ENCODE measurements at places on chromosomes 3 and 15.
A peak's percentile ranks its signal among the peaks of the same experiment; 100 is the strongest.

DNA sequence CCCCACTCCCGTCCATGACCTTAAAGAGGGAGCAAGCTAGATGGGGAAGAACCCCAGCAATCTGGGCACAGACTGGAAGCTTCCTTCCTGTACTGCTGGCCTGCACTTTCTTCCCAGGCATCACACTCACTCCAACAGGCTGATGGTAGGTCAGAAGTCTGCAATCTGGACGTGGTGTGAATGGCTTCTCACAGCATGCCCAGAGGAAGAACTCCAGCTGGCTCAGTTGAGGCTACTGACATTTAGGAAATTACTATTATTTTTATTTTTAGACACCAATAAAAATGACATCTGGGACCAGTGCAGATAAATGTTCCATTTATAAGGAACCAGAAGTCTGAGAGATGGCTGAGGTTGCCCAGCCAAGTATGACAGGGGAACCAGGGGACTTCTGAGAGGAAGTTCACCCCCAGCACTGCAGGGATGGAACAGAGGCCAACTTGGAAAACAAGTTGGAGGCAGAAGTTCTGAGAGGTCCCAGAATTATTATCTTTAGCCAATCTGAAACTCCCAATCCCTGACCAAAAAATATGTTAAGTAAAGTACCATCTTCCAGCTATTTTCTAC lies 163.8 kb upstream of the CTNNB1 start:
- no peak for DNase-seq

DNA sequence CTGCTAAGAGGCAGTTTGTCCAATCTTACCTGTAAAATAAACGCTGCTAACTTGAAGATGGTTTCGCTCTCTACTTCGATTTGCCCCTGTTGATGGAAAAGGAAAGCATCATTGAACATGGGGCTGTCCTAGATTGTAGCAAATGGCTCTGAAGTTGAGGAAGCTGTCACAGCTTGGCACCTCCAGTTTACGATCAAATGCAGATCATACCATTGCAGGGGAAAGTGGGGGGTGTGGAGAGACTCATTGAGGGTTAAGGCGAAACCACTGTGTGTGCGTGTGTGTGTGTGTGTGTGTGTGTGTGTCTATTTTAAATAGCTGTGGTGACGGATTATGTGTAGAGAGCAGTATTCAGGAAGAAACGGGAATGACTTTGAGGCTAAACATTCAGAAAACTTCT lies 127.6 kb upstream of the LMOD3 start:
- no peak for DNase-seq

DNA sequence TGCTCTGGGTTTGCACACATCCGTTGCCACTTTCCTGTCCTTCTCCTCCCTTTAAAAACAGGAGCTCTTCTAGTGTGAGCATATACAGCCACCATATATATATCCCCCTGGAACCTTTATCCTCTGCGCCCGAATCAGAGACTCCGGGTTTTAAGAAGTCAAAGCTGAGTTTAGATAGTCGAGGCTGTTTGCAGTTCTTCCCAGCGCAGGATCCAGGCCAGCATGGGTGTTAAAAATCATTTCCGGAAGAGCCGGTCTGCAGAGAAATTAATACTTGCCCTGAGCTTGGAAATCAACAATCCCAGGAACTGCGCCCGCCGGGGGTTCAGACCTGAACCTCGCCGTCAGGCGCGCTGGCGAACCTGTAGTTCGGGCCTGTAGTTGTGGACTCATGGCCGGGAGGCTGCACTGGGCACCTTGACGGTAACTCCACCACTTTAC lies 2.3 kb downstream of the SHOX2 start:
- DNase-seq, result no peak

- DNase-seq, result no peak
These were observed 91.9 kb downstream of the AKAP13 start for GRCh38 chr15:85472349-85472748.

- peak; percentile 38 for DNase-seq
These were observed 7.6 kb downstream of the ULK3 start for GRCh38 chr15:74835312-74835823.

DNA sequence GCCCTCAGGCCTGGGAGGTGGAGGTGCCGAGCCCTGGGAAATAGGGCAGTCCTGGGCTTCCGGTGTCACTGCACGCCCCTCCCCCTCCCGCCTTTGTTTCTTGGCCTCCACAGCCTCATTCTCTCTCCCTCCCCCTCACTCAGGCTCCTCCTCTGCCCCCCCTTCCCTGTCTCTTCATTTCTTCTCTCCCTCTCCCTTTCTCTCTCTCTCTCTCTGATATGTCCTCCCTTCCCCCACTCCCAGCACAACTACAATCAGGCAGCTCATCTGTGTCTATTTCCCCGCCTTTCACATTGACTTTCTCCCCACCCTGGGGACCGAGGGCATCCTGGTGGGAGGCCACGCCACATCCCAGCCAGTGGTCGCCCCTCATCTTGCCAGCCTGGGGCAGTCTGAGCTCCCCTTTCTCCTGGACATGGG lies 40.2 kb downstream of the IDH2 start:
- DNase-seq, result no peak

DNA sequence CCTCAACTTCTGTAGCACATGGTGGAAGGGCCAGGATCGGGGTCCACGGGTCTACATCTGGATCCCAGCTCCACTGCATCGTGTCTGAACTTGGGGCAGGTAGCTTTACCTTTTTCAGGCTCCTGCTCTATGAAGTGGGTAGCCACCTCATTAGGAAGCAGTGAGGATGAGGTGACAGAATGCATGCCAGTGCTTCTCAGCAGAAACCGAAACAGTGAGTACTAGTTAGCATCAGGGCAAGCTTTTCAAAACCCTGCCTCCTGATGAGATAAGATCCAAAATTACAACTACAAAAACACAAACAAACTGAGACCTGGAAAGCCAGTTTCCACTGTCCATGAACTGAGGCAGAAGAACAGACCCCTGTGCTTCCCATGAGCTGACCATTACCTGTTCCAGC lies 77.4 kb downstream of the ANXA2 start:
- no peak for DNase-seq

- no peak for DNase-seq
These were observed 642.6 kb downstream of the MAGI1 start for GRCh38 chr3:65396078-65396477.

- no peak for DNase-seq
These were observed 119.8 kb downstream of the RYR3 start for GRCh38 chr15:33430577-33430976.

GRCh38 chr3:177426878-177427495 lies 229.7 kb upstream of the TBL1XR1 start:
- DNase-seq, result no peak

- DNase-seq, result no peak
These were observed 420 bp downstream of the SLC27A2 start for GRCh38 chr15:50182219-50183013.

GRCh38 chr3:71397046-71397445 lies 186.5 kb downstream of the FOXP1 start:
- no peak for DNase-seq

DNA sequence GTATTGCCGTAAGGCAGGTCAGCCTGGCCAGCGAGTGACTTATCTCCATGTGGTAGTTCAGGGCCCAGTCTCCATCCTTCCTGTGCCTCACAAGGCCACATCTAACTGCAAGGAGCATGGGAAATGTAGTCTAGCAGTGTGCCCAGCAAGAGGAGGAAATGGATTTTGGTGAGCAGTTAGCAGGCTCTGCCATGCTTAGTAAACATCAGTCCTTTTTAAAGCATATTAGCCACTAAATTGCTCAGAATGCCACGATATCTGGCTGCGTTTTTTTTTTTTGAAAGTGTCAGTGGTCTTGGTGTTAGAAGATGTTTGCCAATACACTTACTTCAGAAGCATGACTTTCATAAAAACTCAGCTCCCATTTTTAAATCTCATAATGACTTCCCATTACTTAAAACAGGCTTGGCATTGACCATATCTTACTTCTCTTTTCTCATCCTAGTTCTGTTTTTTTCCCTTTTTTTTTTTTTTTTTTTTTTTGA lies 470.2 kb upstream of the TPRG1 start:
- no peak for DNase-seq

GRCh38 chr3:72997421-72997961 lies 880 bp downstream of the PPP4R2 start:
- peak; percentile 38 for DNase-seq

DNA sequence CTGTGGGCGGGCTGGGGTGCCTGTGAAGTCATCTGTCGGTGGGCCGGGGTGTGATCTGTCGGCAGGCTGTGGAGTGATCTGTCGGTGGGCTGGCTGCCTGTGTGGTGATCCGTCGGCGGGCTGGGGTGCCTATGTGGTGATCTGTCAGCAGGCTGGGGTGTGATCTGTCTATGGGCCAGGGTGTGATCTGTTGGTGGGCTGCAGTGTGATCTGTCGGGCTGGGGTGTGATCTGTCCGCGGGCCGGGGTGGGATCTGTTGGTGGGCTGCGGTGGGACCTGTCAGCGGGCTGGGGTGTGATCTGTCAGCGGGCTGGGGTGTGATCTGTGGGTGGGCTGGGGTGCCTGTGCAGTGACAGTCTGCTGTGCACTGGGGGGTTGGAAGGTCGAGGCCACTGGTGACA lies 204.5 kb downstream of the XXYLT1 start:
- no peak for DNase-seq

DNA sequence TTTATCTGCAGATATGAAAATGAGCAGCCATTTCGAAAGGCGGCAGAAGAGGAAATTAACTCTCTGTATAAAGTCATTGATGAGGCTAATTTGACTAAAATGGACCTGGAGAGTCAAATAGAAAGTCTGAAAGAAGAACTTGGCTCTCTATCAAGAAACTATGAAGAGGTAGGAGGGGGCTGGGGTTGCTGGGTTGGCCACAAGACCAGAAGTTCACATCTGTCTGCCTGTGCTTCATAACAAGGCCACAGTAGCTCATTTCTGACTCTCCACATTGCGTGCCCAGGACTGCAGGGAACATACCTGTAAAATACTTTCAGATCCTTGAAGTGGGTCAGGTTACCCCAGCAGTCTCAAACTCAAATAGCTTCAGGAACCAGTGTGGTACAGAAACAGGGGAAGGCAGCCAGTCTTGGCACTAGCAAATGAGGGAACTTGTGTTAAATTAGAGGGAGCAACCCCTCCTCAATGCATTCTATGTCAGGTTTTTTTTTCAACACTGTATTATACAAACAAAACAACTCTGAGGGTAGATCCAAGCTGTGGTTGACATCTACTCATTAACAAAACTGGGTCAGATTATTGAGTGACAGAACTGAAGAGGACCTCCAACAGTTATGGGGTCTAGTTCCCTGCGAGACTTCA lies 48.7 kb downstream of the BFSP2 start:
- DNase-seq, result no peak

- DNase-seq, result no peak
These were observed 169.1 kb downstream of the GAP43 start for GRCh38 chr3:115792206-115792955.

- no peak for DNase-seq
These were observed 878 bp upstream of the TLR9 start for GRCh38 chr3:52226229-52226817.

DNA sequence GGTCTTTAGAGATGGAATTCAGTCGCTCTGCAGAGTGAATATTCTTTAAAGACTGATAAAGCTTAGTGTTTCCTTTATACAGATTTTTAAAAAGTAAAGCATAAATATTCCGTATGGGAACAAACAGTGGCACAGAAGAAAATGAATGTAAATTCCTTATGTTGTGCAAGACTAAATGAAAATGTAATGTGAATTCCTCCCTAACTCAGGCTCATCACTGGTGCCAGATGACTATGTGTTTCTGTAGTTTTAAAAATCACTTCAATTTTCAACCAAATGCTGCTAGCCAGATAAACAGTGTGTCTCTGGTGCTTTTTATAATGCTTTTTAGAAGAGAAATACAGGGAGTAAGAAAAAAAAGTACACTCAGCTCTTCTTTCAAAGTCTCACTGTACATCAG lies 154.8 kb upstream of the SNTN start:
- no peak for DNase-seq

DNA sequence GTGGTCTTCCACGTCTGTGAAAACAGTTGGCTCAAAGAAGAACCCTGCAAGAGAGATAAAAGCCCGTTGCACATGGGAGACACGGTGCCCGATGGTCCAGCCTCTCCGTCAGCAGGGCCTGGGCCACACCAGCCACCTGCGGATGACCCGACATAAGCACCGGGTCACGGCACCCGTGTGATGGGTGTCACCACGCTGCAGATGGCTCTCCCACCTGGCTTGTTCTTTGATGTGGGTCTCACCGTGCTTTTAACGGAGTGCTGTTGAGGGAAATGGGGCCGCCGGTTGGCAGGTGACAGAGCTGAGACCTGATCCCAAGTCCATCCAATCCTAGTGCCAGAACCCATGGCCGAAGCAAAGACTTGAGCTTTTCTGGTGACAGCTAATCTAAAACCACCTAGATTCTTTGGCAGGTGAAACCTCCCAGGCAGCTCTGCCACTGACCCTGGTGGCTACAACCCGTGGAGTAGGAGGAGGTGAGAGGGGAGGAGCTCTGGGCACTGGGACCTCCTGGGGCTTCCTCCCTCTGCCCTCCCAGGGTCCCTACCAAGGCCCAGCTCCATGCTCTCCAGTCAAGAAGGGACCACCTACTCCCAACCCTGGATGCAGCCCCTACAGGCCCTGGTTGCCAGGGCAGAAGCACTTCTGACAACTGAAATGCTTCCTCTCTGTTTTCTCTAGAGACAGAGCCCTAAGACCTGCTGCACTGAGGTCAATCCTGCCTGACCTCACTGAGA lies 23.4 kb upstream of the SLC41A3 start:
- no peak for DNase-seq

Measured in HS-27A (cell line).